ENCODE measurements at places on chromosomes 3 and 15.

DNA sequence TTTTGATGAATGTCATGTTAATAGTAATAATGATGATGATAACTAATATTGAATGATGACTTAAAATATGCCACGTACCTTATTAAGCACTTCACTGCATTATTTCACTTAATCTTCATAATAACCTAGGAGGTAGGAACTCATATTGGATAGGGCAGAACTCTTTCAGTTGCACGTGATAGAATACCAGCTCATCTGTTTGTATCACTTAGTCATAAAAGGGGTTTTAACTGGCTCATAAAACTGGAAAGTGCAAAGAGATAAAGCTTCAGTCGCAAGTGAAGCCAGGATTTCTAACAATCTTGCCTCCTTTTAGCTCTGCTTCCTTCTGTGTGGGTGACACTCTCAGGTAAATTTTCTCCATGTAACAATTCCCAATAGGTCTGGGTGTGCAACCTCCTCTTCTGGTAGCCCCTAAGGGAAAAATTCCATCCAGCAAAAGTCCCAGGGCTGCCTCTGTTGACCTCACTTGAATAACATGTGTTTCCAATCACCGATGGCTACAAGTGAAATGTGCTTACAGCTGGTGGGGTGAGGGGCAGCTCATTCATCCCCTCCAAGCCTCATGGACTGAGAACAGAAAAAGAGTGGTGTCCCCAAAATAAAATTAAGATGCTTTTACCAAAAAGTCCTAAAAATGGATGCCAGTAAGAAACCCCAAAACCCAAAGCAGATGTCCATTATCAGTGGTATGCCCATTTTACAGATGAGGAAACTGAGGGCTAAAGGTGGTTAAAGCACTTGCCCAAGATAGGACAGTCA is 9.3 kb downstream of the GXYLT2 start:
- DNase-seq: no peak

DNA sequence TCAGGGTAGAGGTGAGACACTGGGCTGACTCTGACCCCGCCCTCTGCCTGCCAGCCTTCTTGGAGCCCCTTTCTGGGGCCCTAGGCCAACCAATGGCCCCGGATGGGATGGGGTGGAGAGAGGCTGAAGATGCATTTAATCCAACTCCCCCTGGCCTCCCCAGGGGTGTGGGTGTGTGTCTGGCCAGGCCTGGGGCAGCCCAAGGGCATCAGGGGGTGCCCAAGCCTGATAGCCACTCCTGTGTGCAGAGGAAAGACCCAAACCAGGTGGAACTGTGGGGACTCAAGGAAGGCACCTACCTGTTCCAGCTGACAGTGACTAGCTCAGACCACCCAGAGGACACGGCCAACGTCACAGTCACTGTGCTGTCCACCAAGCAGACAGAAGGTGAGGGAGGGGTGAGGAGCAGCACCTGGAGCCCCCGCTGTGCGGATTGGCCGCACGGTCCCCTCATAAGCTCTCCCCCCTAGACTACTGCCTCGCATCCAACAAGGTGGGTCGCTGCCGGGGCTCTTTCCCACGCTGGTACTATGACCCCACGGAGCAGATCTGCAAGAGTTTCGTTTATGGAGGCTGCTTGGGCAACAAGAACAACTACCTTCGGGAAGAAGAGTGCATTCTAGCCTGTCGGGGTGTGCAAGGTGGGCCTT is 9.5 kb downstream of the SPINT1 start:
- no peak for DNase-seq

DNA sequence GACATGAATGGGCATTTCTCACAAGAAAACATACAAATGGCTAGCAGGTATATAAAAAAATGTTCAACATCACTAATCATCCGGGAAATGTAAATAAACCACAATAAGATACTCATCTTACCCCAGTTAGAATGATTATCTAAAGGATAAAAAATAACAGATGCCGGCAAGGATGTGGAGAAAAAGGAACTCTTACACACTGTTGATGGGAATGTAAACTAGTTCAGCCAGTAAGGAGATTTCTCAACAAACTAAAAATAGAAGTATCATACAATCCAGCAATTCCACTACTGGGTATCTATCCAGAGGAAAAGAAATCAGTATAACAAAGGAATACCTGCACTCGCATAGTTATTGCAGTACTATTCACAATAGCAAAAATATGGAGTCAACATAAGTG is 124.2 kb downstream of the SATB1 start:
- no peak for DNase-seq

DNA sequence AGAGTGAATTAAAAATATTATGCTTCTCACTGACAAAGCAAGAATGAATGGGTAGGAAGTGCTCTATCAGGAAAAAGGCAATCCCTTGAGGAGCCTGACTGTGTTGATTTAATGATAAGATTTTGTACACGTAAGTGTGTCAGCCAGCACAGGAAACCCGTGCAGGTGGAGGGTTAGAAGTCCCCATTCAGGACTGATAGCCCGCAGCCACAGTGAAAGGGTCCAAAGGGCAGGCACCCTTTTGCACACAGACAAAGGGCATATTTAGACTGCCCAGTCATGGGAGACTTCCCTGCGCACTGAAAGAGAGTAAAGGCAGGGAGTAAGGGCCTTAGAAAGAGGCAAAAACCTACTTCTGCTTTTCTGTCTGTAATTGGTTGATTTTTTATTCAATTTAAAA is 26.4 kb upstream of the SKIL start:
- no peak for DNase-seq

DNA sequence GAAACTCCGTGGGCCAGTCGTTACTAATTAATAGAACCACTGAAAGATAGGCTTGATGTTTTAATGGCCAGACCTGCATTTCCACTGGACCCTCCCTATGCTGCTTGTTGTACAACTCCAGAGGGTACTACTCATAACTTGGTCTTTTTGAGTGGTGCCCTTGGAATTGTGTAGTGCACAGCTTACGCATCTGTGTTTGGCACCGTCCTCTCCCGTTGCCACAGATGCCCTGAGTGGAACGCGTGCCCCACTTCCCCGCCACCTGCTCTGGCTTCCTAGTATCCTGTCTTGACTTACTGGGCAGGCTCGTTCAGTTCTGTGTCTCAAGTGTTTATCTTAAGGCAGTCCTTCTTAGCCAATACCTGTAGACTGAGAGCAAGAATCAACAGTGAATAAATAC is 78.7 kb downstream of the USP13 start:
- no peak for DNase-seq
